HFFc6 (cell line): ENCODE measurements at places on chromosomes 1 and 21. TPM values are rescaled to one million over a fixed set of nuclear protein-coding genes. Genes with fewer than 3 reads are reported as not detected.
A peak's percentile ranks its signal among the peaks of the same experiment; 100 is the strongest.

DNA sequence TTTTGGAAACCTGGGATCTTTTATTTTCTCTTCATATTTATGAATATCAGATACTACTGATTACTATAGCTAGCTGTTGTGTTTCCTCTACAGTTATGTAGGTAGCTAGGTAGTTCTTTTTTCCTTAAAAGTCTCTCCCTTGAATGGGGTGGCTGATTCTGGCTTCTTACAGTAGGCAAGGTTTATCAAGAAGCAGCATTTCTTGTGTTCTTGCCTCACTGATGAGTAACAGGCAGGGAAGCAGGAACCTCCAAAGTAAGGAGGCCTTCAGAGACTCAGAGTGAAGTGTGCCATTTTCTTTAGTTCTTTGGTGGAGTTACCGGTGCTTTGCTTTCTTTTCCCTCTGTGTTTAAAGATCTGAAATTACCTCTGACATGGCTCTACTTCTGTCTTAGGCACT, 56.0 kb downstream of the ZMYM4 start:
- DNase-seq: peak; percentile 16

DNA sequence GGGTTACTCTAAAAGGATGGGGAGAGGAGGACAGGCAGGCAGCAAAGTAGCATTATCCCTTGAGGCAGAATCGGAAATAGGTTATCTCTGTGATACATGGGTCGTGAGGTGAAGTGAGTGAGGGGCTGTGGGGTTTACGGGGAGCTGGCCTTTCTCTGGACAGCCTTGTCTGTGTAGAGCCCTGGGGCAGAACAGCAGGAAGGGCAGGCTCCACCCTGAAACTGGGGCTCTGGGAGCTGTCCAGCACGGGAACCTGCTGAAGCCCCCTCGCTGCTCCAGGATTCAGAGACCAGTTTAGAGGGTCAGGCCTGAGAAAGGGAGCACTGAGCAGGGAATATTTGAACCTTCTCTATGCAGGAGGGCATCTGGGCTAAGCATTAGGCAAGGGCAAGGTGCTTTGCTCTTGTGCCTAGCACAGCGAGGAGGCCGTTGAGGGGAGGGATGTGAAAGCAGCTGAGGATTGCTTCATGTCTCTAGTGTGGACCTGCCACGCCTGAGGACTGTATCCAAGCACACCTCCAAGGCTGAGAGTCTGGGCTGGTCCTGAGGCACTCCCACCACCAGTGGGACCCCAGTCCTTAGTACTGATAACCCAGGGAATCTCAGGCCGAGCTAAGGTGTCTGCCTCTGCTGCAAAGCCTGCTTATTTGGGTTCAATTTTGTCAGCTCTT, 55.8 kb downstream of the NAV1 start:
- peak; percentile 26 for DNase-seq

DNA sequence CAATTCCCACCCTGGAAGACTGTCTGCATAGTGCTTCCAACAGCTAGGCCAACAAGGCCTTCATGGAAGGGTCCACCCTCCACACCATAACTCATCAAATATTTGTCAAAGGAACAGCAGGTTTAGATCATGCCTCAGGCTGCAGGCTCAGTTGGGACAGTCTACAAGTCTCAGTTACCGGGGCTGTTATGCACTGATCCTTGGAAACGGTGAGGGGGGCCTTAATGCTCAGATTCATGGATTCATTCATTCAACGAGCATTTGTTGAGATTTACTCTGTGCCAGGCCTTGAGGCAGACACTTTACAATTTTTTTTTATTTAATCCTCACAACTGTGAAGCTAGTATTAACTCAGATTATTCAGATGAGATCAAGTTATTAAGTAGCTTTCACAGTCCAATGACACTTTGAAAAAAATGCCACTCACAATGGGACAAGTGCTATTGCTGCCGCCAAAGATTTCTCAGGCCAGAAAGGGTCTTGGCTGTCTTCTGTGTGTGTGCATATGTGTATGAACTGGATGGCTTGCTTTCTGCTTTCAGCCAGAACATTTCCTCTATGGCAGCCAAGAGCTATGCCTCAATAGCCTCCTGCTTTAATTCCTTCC, 8.9 kb upstream of the C1orf216 start:
- DNase-seq: no peak

GRCh38 chr1:223504741-223505140, 111.5 kb downstream of the CCDC185 start:
- peak; percentile 91 for DNase-seq

Gene CRP
- total RNA-seq: not detected in 3 replicates

DNA sequence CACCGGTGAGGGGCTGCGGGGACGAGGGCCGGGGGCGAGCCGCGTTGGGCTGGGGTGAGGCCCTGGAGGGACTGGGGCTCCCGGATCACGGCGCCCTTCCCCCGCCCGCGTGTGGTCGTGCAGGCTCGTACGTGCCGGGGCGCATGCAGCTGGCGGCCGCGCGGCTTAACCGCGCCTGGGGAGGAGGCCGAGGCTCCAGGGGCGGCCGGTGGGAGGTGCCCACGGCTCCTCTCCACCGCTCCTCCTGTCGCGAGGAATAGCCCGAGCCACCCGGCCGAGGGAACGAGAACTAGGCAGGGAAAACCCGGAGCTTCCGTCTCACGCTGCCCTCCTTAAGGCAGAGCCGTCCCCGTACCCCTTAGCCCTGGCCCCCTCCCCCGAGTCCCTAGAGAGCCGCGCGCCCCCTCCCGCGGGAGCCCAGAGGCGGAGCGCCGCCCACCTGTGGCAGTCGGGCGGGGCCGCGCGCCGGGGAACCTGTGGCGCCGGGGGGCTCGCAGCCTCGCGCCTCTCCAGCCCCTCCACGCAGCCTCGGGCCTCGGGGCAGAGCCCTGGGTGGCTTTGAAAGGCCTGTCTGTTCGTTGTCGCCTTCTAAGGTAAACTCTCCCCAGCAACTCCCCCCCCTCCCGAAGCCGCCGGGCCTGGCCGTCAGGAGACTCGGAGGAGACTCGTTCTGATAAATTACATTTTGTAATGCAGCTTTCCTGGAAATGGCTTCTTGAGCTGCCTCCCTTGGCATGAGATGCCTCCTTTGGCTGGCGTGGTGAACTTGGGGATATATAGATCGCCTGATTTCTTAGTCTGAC, 746 bp downstream of the AK4 start:
- no peak for DNase-seq

DNA sequence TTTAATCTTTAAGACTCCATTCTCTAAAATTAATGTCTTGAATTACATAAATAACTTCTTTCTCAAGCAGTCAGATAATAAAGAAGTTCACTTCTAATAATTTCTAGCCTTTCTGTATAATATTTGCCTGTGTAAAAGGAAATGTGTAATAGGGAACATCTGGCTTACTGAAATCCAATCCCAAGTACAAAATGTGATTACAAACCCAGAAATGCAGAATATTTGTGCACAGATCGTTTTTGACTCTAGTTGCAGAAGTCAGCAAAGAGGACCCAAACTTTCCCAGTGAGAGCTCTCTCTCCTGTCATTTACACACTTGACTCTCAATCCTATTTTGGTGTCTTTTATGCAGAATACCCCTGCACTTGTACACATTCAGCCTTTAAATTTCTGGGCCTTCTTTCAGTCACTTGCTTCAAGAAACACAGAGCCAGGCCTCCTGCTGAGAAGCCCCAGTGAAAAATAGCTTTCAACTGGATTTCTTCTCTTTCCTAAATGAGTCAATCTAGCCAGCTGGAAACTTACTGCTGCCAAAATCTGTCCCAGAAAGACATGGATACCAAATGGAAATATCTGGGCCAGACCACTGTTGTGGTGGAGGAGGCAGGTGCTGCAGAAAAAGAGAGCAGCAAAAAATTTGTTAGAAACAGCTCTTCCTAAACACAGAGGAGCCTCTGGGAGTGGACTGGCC, 68.5 kb upstream of the ADAM30 start:
- DNase-seq: no peak

- peak; percentile 32 for DNase-seq
Observed at GRCh38 chr1:45880930-45881329, 77.5 kb downstream of the MAST2 start.

Gene LYPD8
- not detected in 2 replicates for total RNA-seq

Gene TNFRSF4
- 0.19 to 0.32 TPM in 2 of 3 replicates, not detected in the other for total RNA-seq
